Suprapubic skin (tissue), 4 donors: ENCODE measurements at places on chromosomes 12 and 14. TPM values are rescaled to one million over a fixed set of nuclear protein-coding genes. Genes with fewer than 3 reads are reported as not detected.

SERPINA3 gene
- total RNA-seq: 69.2 TPM

RNASE7 gene
- 46.9 TPM for total RNA-seq

CPNE6 gene
- total RNA-seq: not detected

PTPRB gene
- total RNA-seq: 15.9 TPM

KCNA5 gene
- total RNA-seq: not detected

CCDC177 gene
- total RNA-seq: not detected

HOXC13 gene
- 6.0 TPM for total RNA-seq

FAM186B gene
- total RNA-seq: 1.9 TPM

AKAP6 gene
- total RNA-seq: 11.0 TPM

DIO2 gene
- total RNA-seq: 7.5 TPM

PLXNC1 gene
- 8.1 TPM for total RNA-seq

GPR84 gene
- 0.38 TPM for total RNA-seq

GALC gene
- total RNA-seq: 15.0 TPM
